ENCODE measurements at places on chromosomes 16 and 17.

DNA sequence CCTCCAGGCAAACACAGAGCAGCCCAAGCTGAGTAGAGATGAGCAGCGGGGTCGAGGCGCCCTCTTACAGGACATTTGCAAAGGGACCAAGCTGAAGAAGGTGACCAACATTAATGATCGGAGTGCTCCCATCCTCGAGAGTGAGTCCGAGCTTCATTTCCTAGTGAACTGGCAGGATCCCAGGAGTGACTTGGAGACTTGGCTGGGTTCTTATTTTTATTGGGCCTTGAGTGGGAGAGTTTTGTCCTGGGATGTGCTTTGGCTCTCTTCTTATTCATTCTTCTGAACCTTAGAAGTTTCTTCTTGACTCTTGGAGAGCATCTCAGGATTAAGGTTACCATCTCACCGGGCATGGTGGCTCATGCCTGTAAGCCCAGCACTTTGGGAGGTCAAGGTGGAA is 27.2 kb upstream of the CDC6 start:
- DNase-seq, result no peak

GRCh38 chr16:70649300-70649699 is 2.9 kb downstream of the IL34 start:
- no peak for DNase-seq

- no peak for DNase-seq
These were observed 63.2 kb downstream of the METRNL start for GRCh38 chr17:83142619-83143018.

- no peak for DNase-seq
These were observed 143.8 kb downstream of the C16orf95 start for GRCh38 chr16:87173294-87173893.

DNA sequence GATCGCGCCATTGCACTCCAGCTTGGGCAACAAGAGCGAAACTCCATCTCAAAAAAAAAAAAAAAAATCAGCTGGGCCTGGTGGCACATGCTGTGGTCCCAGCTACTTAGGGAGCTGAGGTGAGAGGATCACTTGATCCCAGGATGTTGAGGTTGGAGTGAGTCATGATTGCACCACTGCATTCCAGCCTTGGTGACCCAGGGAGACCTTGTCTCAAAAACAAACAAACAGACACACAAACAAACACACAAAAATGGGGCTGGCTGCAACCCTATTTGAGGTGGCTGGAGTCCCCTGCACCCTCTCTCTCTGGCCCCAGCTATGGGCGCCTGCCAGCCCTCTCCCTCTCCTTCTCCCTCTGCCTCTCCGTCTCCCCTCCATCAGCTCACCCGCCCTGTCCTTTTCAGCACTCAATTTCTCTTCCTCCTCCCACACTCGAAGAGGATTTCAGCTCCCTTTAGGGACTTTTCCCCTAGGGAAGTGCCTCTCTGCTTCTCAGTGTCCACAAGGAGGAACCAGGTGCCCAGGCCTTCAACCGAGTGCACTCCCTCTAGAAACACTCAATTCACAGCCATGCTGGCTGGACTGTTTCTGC is 17.5 kb upstream of the TFAP4 start:
- DNase-seq, result no peak

- DNase-seq, result no peak
These were observed 22.2 kb downstream of the SLC43A2 start for GRCh38 chr17:1606352-1606985.

DNA sequence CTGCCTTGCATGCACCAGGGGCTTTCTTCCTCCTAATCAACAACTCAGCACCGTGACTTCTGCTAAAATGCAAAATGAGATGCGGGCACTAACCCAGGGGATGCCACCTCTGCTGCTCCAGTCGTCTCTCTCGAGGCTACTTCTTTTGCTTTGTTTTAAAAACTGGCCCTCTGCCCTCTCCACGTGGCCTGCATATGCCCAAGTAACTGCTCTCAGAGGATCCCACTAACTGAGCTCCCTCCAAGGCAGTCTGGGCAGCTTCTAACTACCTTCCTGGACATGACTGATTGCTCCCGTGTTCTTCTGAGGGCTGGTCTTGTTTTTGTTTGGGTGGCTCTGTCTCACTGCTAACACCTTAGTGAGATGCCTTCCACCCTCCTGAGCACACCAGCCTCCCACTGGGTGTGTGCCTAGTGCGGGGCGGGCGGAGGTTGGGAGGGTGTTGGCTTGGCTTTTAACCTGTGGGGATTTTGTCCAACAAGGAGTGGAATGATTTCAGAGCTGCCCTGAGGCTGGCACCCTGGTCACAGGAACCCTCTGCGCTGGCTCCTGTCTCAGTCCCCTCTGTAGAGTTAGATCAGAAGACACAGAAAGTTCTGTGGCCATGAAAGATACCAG is 8.9 kb upstream of the LGALS9 start:
- no peak for DNase-seq

GRCh38 chr17:34499576-34499975 is 79.8 kb upstream of the TMEM132E start:
- no peak for DNase-seq

DNA sequence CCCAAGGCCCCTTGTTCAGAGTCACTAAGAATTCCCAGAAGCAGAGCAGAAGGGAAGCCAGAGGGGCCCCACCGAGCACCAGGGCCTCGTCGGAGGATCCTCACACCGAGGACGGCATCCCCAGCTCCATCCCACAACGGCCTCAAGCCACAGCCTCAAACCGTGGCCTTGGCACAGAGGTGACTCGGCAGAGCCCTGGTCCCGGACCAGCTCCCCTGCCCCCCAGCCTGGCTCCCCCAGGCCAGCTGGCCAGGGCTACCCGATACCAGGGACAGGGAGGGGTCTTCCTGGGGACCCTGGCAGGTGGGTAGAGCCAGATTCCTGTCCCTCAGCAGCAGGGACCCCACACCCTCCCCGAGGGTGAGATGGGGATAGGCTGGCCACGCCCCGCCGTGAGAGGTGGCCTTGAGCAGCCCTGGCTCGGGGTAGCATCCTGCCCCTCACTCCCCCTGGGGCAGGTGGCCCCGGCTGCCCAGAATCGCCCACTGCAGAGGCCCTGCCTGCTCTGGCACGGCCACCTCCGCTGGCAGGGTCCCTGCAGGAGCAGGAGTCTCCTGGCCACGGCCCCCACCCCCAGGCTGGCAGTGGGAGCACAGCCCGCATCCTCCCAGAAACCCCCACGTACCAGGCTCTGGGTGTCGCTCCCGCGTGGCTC is 5.6 kb upstream of the PVALEF start:
- no peak for DNase-seq

- no peak for DNase-seq
These were observed 86.9 kb downstream of the MRM3 start for GRCh38 chr17:869086-869485.

DNA sequence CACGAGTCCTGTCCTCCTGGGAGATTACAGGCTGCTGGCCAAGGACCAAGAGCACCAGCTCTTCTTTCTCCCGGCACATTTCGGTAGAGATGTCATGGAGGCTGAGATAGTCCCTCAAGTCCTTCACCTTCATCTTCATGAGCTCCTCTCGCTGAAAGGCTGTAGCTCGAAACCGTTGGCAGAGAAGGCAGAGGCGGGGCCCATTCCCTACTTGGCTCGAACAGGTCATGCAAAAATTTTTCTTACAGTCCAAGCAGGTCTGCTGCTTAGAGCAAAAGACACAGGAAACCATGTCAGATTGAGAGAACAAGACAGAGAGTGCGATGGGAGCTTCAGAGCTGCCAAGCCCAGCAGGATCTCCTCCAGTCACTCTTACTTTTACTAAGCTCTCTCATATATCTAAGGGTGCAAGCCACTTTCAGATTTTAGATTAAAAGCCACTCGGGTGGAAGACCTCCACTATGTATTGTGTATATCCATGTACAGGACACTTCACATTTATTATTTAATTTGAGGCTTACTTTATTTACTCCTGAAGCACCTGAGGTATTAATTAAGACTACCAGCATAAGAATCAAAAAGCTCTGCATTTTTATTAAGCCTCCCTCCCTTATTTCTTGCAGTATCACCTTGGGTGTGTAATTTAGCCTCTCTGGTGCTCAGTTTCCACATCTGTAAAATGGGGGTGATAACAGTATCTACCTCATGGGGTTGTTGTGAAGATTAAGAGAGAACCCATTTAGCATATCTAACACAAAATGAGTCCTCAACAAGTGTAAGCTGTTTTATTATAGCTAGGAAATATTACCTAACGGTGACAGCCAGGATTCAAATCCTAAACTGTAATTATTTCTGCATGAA is 41.4 kb downstream of the LIG3 start:
- DNase-seq, result no peak

GRCh38 chr17:29760279-29761039 is 137.7 kb upstream of the CORO6 start:
- peak; percentile 17 for DNase-seq

DNA sequence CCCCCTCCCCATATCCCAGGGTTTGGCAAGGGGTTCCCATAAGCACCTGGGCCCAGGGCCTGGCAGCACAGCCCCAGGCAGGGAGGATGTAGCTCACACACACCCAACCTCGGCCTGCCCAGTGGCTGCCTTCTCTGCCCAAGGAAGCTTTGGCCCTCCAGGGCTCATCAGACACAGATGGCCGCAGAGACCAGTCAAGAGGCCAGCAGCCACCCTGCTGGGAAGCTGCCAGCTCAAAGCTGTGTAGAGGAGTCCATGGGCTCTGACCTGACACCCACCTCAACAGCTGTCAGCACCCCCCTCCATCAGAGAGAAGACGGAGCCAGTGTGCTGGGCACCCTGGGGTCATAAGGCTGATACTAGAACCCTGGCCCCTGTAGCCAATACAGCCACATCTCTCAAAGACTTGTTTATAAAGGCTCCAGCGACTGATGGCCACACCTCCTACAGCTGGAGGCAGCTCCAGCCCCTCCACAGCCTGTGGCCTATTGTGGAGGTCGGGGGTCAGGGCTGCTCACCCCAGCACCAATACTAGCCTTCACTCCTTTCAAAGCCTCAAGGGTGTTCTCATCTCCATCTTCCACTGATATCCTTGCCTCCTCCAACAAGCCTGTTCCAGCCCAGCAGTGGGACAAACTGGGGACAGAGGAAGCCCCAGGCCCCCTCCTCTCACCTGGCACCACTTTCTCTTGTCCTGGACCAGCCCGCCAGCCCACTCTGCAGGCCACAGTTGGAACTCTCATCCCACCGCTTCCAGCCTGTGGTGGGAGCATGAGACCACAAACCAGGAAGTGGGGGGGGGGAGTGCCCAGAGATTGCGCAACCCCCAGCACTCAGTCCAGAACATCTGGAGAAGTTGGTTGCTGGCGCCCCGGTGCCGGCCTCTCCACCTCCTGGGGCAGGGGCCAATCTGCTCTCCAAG is 2.2 kb upstream of the MPG start:
- no peak for DNase-seq
